ENCODE measurements at places on chromosomes 7 and 10.

- no peak for DNase-seq
Measured at GRCh38 chr7:141860207-141860606, 18.9 kb upstream of the PRSS37 start.

DNA sequence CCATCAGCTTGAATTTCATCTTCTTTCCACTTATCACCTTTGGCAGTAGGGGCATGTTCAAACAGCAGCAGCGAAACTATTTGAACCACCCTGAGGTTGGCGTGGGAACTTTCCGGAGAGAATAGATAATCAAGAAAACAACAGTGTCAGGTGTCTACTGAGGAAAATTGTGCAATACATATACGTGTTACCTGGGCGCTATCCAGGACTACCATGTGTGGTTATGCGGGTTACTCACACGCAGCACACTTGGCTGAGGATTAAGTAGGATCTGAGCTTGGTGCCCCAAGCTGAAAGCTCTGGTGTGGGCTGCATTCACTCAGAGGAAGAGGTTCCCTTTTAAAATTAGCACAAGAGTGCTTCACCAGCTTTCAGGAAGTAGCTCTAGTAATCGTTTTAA is 8.8 kb upstream of the ABI1 start:
- DNase-seq: no peak

DNA sequence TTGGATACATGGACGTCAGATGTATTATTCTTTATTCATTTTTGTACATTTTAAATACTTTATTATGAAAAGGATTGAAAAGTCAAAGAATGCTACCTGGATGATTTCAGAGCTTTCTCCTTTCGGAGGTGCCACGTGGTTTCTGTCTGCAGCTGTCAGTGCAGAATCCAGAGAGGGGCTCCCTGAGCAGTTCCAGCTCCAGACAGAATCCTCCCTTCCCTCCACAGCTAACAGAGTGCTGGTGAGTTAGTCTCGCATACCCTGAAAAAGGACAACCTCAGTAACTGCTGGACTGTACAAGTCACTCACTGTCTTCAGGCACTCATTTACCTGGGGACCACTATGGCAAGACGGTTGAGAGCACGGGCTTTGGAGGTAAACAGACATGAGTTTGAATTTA is 10.9 kb downstream of the DNMBP start:
- no peak for DNase-seq

DNA sequence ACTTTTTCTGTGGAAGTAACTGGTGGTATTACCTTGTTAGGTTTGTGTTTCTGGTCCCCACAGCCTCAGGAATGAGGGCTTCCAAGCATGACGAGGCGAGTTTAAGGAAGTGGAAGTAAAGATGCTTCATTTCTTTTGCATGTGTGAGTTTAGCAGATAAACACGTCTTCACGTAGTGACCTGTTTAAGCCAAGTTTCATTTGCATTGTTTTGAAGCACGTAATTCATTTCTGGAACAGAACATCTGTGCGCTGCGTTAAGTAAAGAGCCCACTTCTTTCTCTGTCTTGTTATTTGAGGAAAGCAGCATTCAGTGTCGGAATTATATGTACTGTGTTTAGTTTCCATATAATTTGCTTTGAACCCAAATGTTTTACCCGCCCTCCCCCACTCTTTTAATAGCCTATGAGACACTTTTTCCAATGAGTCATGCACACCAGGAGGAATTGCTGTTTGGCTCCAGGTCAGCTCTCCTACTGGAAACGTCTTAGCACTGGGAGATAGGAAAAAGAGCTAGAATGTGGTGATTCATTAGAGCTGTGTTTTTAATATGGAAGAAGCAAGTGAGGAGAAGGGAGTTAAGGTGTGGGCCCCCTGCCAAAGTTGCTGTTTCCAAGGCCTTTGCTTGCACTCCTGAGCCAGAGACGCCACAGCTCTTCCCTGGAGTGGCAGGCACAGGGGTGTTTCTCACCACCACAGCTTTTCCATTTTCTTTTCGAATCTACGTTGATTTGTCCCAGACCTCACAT is 36.7 kb downstream of the BTBD16 start:
- DNase-seq: no peak

DNA sequence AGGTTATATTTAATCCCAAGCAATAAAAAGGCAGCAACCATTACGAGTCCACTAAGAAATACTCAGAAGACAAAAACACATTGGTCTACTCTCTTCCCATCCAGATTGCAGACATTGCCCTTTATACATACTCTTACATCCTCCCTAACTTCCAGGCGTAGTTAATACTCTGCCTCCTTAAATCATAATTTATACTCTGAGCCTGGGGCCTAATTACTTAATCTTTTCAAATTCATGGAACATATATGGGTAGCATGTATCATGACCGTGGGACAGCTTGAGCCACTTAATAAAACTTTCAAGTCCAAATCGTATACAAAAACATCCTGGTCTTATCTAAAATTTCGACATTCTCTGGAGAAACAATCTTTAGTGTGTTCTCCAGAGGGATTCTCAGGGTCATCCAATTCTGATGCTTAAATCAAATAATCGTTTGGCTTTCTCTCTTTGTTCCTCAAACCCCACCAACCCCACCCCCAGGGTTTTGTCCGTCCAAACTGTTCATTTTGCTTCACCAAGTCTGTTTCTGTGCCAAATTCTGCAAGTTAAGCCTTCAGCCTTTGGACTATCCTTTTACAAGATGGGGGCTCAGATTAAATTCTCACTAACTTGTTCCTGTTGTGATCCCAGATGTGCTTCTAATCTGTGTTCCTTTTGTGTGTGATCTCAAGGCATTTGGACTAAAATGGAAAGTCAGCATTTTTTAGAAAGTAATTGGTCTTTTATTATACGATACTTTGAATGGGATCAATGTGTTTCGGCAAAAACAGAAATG is 86.4 kb downstream of the ADAM12 start:
- DNase-seq: no peak

DNA sequence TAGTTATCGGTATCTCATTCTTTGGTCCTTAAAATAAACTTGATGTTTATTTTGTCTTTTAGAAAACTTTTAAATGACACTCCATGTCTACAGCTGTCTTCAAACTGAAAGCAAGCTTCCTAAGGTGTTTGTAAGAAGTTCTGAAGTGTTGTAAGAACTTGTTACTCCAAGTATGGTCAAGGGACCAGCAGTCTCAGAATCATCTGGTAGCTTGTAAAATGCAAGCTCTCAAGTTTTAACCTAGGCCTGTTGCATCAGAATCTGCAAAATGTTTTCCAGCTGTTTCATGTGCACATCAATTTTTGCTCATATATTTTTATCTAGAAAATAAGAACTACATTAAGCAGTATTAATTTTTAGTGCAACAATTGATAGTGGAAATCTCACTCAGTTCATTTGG is 104.1 kb downstream of the THSD7A start:
- no peak for DNase-seq

- DNase-seq: no peak
Measured at GRCh38 chr7:158541346-158542010, 46.1 kb downstream of the PTPRN2 start.

DNA sequence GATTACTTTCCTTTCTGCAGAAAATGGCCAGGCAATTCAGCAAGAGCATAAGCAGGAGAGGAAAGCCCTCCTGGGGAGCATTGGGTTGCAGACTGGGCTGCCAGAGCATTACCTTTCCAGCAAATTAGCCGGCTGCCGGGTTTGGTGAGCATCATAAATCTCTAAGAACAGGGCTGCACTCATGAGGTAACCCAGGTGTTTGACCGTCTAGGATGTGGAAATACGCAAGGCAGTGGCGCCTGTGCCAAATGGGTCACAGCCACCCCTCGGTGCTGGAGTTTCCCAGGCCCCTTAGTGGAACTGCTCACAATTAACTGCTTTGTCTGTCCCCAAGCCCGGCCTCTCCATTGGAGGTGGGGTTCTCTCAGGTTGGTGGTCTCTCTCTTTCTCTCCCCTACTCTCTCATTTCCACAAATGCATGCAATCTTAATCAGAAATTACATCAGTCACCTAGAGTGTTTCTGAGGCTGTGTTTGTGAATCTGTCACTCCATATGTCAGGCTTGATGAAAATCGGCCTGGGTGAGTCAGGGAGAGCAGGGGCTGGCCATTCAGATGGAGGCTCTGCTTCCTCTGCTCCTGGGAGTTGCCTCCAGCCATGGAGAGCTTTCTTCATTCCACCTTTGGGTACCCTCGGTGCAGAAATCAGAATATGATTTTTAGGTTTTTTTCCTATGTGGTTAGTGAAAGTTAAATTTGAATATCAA is 26.7 kb downstream of the PTN start:
- no peak for DNase-seq

DNA sequence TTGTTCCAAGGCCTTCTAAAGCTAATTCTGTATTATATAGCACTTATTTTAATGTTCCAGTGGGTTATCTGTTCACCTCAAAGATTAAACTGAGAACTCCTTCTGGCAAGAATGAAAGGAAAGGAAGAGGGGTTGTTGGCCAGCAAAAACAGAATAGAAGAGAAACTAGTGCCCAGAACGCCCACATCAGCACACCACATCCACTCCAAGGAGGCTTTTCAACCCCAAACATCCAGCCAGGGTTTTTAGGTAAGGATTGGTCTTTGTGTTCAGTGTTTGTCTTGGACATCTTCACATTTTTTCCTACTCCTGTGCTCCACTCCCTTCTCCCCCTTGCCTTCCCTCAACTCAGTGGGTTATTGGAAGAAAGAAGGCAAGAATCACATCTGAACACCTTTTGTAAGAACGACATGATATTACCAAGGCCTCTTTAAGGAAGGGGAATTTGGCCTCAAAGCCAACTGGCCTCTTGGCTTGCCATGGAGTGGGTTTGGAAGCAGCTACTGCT is 55.8 kb downstream of the BICC1 start:
- DNase-seq: no peak

- peak; percentile 31 for DNase-seq
Measured at GRCh38 chr10:1376384-1376945, 320.3 kb downstream of the WDR37 start.

GRCh38 chr7:102433219-102434038 is at the start of gene ORAI2:
Gene ORAI2, plus strand, starts transcription at chr7:102433575. Its CDS starts 5,382 bp downstream, at chr7:102438957.
- DNase-seq: peak; percentile 98

DNA sequence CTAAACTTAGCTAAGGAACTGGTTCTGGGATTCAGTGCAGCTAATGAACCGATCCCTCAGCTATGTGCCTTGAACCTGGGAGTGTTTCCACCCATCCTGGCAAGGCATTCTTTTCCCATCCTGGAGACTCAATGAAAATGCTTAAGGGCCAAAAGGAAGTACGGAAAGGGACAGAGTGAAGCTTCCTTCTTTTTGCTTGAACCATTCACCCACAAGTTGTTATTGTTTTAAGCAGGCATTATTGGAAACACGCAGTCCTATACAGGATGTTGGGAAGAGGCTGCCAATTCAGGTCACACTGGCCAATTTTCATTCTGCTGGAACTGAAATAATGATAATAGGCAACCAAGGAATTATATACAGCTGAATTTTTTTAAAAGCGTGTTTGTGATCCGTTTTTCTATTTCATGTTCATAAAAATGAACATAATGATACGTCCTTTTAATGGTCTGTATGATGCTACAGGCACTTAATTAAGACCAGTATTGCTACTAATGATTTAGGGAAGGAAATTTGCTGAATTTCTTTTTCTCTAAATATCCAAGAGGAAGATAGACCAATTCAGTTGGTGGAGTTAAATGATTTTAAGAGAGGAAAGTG is 57.8 kb upstream of the FZD1 start:
- DNase-seq: no peak

- DNase-seq: no peak
Measured at GRCh38 chr10:120505866-120506265, 48.8 kb downstream of the PLPP4 start.

GRCh38 chr7:112708236-112708635 is 82.0 kb downstream of the TMEM168 start:
- DNase-seq: peak; percentile 11

GRCh38 chr7:66185680-66186187 is 19.4 kb upstream of the TPST1 start:
- no peak for DNase-seq

- no peak for DNase-seq
Measured at GRCh38 chr7:134619627-134620331, 26.9 kb upstream of the BPGM start.

DNA sequence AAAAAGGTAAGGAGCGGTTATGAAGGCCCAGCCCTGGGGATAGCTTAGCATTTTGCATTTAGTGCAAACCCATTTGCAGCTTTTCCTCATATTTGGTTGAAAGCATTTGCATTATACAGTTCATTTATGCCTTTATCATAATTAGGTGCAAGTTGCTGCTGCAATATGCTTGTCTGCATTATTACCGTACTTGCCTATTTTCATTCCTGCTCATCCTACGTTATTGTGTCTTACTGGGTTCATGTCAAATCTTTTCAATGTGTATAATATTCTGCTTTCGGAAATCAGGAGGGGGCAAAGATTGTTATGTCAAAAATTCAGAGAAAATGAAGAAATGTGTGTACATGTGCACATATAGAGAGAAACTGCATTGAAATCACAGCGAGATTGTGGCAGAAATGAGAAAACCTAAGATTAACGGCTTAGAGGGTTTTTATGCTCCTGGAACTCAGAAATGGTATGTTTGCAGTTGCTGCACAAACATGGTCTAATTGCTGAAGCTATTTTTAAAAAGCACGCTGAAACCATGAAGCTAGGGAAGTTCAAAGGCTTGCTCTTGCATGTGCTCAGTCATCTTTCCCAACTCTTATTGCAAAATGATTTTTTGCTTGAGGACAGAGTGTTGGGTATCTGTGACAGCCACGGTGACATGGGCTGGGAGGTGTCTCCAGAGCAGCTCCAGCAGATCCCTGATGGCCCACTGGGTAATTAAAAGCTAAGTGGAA is 613.2 kb downstream of the SDK1 start:
- no peak for DNase-seq

- DNase-seq: peak; percentile 42
Measured at GRCh38 chr7:2411815-2412586, 8.6 kb downstream of the CHST12 start.

GRCh38 chr10:113538151-113538550 is 14.7 kb upstream of the HABP2 start:
- DNase-seq: no peak

GRCh38 chr10:88594482-88594881 is 7.9 kb downstream of the LIPJ start:
- DNase-seq: no peak

GRCh38 chr7:1915956-1916600 is 246.0 kb downstream of the ELFN1 start:
- DNase-seq: no peak

- peak; percentile 3 for DNase-seq
Measured at GRCh38 chr10:97329766-97330165, 4.8 kb downstream of the FRAT2 start.

- DNase-seq: no peak
Measured at GRCh38 chr10:110446954-110447608, 50.6 kb upstream of the DUSP5 start.

GRCh38 chr10:132907821-132908620 is 34.3 kb downstream of the CFAP46 start:
- no peak for DNase-seq

GRCh38 chr10:62095181-62096122 is 173.2 kb downstream of the RTKN2 start:
- DNase-seq: no peak

GRCh38 chr10:77080361-77081027 is 557.1 kb downstream of the KCNMA1 start:
- DNase-seq: no peak

- DNase-seq: no peak
Measured at GRCh38 chr10:29501692-29502091, 133.1 kb downstream of the SVIL start.

GRCh38 chr7:85095366-85095765 is 91.5 kb downstream of the SEMA3D start:
- no peak for DNase-seq

Measured in H7 (cell line).